Neuronal stem cell (in vitro differentiated cells): ENCODE measurements at places on chromosomes 4 and X.

GRCh38 chr4:140293979-140294378 is 79.5 kb upstream of the SCOC start:
- DNase-seq: no peak

DNA sequence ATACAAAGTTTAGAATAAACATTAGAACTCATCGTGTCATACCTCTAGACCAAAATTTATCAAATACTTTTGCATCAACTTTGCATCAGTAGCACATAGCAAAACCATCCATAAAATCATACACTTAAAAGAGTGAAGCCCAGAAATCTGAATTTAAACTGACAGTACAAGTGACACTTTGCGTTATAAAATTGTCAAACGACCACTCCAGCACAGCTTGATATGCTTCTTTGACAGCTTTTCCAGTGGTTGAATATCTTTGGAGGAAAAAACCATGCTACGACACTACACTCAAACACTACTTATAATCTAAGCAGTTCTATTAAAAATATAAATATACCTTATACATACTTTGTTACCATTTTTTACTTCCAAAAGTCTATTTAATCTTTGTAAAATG is 1644.4 kb downstream of the STIM2 start:
- DNase-seq: no peak

GRCh38 chrX:130079824-130080406 is 30.4 kb downstream of the ELF4 start:
- DNase-seq: peak; percentile 58

GRCh38 chrX:14864631-14865030 is 8.2 kb downstream of the FANCB start:
- no peak for DNase-seq

GRCh38 chrX:71067712-71068043 is 456 bp downstream of the SNX12 start:
- DNase-seq: no peak

DNA sequence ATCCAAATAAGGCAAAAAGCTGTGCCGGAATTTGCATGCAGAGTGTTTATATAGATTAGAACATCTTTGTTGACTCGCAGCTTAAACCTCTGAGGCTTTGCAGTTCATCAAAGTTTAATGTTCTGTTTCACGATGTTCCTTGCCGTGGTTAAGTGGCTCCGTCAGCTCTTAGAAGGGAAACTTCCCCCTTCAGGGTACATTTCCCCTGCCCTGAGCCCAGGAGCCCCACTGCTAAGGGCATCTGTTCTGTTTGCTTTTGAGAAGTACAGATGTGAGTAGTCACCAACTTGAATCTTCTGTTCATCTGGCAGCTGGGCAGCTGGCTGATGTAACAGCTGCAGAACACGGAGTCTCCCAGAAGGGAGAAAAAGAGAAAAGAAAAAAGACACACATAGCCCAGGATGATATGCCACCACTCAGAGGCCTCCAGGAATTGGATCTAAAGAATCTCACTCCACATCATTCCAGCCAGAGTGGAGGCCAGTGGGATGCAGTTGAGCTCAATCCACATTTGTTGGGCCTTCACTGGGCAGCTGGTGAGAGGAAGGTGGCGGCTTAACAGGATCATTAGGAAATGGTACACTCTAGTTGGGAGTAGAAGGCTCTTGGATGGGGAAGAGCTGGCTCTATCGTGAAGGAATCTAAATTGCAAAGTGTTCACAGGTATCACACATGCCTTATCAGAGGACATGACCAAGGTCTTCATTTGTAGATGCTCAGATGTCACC is 178.7 kb upstream of the RBPJ start:
- DNase-seq: no peak

- DNase-seq: no peak
Observed at GRCh38 chr4:79980448-79980847, 92.6 kb downstream of the ANTXR2 start.

DNA sequence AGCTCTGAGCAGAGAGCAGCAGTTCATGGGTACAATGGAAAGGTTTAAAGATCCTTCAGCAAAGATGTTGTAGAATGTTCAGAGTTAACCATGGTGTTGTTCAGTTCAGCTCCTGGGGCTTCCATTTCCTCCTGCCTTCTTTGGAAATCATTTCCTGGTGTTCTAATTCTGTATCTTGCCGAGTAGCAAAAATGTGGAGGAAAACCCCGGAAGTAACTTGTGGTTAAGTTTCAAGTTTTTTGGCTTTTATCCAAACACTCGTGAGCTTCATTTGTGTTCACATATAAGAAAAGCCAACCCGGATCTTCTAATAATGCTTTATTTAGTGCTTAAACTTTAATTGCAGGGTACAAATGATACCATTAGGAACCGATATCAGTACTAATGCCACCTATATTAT is 33.6 kb upstream of the ARX start:
- DNase-seq: no peak

- DNase-seq: no peak
Observed at GRCh38 chrX:88886908-88887307, 139.9 kb downstream of the CPXCR1 start.

DNA sequence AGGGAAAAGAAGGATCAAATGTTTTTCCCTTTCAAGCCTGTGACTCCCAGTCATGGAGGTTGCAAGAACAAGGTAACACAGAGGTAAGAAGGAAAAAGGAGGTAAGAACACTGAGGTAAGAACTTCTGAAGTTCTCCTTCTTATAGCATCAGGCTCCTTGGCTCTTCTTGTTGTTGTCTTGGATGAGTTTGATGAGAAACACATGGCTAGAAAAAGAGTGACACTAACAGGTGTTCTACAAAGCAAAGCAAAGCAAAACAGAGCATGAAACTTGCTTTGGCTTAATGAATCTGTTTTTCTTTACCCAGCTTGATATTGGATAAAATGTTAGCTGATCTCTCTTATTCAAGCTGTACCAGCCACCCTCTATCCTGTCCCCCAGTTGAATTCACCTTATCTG is 231.2 kb upstream of the F9 start:
- no peak for DNase-seq

- no peak for DNase-seq
Observed at GRCh38 chr4:175530655-175531054, 281.4 kb downstream of the GPM6A start.

DNA sequence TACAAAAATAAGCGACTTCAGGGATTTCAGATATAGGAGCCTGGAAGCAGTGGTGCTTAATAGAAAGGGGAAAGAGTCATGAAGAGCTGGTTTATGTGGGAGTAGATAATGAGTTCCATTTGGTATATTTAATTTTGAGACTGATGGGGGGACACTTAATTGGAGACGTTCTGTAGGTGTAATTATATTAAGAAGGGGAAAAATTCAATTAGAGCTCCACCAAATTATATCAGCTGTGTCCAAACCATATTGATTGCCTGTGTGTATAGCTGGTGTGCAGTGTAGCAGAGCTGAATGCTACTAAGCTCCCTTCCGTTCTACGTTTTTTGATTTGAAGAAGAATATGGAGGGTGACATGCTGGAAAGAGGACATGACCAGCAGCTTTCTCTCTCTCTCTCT is 282.3 kb downstream of the DMD start:
- no peak for DNase-seq

DNA sequence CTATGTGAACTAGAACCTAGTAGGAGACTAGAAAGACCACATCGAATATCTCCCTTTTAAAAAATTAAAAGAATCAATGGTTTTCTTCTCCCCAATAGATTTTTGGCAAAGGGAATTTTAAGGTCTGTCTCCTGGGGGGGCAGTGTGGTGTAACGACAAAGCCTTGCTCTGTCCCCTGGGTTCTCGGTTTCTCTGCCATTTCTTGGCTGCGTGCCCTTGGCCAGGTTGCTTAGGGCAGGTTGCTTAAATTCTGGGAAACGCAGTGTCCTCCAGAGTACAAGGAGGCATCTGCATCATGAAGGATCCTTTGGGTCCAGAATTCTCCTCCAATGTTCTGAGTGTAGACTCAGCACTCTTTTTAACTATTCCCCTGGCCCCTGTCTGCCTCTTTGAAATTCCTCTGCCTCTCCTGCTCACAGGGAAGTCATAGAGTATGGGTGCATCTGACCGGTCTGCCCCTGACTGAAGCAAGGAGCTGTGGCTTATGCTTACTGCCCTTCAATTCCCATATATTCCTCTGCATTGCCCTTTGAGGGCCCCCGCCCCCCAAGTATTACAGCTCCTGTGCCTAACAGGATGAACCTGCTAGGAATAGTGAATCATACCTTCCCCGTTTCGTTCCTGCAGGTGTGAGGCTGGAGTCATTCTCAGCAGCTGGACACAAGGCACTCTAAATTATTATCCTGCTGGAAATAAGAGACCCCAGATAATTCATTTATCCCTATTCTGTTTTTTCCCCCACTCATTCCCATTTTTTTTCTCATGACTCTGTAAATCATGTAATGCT is 2.2 kb downstream of the KIT start:
- no peak for DNase-seq

DNA sequence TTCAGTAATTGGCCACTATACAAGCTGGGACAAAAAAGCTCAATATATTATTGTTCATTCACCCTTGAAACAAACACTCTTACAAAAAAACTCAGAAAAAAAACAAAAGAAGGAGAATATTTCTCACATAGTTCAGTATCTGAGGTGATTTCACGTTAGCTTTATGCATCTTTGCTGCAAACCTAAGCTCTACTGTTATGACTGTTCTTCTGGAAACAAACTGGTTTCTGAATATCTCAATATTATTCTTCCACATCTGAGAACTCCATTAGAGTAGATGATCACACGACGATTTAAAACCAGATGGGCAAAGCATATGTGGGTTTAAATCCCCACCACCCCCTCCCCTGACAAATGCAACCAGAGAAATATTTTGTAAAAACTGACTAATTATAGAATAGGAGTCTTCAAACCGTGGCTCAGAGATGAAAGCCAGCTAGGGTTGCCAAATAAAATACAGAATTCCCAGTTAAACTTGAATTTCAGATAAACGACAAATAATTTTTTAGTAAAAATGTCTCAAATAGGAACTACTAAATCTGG is 182.0 kb upstream of the FAM241A start:
- DNase-seq: no peak
